Erythroblast (primary cell): ENCODE measurements at places on chromosomes 3 and 15.

DNA sequence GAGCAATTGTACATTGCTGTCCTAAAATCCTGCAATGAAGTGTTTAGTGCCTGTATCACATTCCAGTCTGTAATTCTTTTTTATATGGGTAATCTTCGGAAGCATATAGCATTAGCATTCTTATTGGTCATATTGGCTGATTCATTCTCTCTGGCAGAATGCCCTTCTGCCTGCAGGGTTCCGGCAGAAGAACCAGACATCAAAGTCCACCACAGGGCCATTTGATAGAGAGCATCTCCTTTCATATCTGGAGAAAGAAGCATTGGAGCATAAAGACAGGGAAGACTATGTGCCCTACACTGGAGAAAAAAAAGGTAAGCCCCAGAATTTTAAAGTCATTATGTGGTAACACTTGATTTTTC, 39.6 kb downstream of the TMOD3 start:
- DNase-seq, result peak; percentile 73

DNA sequence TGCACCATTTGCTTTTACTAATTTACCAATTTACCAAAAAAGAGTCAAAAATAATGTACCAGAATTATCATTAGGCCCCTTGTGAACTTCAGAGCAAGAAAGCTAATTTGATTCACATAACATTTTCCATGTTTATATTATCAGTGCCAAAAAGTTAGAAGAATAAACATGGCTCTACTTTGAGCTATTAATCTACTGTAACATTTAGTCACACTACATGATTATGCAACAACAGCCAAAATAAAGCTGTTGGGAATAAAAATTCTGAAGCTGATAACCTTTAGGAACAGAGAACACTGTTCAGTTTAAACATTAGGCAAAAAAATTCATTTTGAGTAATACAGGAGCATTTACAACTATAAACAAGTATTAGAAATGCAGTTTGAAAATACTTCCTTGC, 63.6 kb downstream of the PROS1 start:
- DNase-seq, result no peak

DNA sequence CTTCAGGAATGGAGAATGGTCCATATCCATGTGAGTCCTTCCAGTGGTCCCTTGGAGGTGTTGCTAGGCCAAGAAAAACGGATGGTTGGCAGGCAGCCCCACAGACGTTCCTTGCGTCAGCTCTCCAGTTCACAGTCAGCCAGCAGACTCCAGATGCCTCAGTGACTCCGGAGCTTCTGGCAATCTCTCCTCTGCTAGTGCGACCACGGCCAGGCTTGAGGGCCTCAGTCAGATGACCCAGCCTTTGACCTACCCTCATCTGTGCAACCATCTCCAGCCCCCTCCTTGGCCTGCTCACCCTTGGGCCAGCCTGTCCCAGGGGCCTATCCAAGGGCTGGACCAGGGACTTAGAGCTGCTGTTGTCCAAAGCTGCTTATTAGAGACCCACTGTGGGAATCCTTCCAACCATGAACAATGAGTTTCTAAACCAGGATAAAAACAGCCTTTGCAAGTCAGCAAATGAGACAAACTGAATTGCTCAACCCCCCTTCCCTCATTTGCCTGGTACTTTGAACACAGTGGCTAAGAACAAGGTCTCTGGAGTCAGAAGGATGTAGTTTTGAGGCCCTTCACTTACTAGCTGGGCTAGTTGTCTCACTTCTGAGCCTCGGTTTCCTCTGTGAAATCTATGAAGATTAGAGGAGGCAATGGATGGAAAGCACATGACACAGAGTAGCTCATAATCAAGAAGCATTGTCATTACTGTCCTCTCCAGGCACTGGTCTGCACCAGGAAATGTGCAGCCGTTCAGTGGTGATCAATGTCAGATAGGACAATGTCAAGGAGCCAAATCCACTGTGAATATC, 44.8 kb downstream of the ANP32A start:
- DNase-seq, result no peak

GRCh38 chr3:193465992-193466608, 87.5 kb upstream of the ATP13A5 start:
- no peak for DNase-seq

DNA sequence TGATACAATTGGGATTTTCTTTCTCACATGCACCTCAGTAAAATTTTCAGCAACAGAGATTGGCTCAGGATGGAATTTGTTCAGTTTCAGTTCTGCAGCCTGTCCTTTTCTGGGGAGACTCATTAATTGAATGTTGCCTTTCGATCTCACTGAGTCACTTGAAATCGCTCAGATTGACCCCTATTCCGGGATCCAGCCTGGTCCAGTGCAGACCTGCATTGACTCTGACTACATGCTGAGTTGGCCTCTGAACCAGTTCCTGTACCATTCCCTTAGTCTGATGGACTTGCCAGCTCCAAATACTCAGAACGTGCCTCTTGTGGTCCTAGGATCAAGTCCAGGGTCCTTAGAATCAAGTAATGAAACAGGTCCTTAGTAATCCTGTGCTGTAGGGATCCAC, 9.4 kb downstream of the IGF1R start:
- no peak for DNase-seq
